ENCODE measurements at places on chromosomes 12 and 14.

DNA sequence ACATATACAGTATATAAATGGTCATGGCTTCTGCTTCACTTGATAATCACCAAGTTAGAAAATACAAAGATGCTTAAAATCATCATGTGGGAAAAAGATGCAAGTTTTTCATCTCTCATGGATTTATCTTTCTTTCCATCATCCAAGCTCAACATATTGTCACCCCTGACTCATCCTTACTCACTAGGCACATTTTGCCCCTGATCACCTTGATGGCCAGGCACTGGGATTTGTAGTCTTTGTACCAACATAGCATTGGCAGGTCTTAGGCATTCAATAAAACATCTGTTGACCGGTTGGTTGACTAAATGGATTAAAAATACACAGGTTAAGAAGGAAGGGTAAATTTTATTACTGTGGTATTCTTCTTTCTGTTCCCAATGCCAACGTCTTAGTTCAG lies 28.1 kb downstream of the KLHDC2 start:
- DNase-seq: no peak

- DNase-seq: no peak
Measured at GRCh38 chr12:53051058-53051880, 1.4 kb downstream of the TNS2 start.

- DNase-seq: no peak
Measured at GRCh38 chr14:65352964-65353530, 59.5 kb upstream of the FUT8 start.

- no peak for DNase-seq
Measured at GRCh38 chr14:39812532-39813320, 380.5 kb upstream of the FBXO33 start.

GRCh38 chr12:108310489-108310888 lies 28.6 kb downstream of the CMKLR1 start:
- no peak for DNase-seq

DNA sequence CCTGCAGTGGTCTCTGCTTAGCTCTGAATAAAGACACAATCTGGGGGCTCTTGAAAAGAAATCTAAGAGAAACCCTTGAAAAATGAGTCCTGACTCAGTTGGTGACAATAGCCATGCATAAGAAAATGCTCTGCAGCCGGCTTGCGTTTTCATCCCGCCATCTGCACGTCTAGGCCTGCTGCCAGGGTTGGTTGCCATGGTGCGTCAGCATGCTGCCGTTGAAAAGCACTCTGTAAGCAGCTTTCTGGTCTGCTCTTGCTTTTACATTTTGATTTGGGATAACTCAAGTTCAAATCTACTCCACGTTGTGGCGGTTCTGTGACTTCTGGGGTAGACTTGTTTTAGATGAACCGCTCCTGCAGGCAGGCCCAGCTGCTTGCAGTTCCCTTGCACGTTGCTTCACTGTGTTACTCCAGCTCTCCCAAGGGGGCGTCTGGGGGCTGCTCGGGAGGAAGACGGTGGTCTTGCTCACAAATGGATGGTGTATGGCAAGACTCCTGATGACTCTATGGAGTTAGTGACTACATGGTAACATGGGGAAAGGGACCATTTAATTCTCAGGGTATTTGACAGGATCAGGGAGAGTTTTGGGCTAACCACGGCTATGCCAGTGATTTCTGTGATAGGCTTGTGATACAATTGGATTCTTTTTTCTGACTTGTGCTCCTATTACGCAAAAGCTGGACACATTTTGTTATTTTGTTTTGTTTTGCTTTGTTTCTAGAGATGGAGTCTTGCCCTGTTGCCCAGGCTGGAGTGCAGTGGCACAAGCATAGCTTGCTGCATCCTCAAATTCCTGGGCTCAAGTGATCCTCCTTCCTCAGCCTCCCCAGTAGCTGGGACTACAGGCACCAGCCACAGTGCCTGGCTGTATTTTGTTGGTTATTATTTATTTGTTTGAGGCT lies 15.8 kb downstream of the WNT5B start:
- DNase-seq: no peak

DNA sequence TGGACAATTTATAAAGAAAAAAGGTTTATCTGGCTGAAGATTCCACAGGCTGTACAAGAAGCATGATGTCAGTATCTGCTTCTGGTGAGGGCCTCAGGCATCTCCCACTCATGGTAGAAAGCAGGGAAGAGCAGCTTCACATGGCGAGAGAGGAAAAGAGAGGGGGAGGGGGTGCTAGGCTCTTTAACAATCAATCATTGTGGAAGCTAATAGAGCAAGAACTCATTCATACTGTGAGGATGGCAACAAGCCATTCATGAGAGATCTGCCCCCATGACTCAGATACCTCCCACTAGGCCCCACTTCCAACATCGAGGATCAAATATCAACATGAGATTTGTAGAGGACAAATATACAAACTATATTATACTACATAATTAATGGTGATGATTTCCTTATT lies 361.9 kb upstream of the FAR2 start:
- DNase-seq: no peak

DNA sequence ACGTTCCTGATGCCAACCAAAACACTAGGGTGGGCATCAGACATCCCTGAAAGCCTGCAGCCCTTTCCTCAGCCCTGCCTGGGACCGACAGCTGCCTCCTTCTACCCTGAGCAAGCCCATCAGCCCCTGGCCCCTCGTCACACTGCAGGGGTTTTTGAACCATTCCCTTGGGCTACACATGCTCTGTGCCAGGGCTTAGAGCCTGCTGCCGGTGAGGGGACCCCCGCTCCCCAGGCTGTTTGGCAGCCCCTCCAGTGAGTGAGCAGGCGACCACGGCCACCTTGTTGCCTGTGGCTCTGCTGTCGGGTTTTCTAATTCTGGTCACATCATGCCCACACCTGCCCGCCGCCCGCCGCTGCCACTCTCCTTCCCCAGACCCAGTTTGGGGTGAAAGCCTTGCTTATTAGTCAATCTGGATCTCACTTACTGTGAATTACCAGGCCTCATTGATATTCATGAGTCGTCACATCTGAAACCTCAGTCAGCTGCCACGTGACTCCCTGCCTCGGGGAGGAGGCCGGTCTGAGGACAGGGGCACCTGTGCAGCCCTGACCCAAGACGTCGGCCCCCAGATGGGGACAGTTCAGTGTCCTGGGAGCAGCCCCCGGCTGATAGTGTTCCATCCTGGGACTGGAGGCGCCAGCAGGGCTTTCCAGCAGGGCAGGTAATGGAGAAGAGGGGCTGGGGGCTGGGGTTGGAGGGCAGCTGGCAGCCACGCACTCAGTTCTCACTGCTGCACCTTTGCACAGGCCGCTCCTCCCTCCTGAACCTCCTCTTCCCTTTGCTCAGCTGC lies 163.0 kb downstream of the RBM19 start:
- no peak for DNase-seq

DNA sequence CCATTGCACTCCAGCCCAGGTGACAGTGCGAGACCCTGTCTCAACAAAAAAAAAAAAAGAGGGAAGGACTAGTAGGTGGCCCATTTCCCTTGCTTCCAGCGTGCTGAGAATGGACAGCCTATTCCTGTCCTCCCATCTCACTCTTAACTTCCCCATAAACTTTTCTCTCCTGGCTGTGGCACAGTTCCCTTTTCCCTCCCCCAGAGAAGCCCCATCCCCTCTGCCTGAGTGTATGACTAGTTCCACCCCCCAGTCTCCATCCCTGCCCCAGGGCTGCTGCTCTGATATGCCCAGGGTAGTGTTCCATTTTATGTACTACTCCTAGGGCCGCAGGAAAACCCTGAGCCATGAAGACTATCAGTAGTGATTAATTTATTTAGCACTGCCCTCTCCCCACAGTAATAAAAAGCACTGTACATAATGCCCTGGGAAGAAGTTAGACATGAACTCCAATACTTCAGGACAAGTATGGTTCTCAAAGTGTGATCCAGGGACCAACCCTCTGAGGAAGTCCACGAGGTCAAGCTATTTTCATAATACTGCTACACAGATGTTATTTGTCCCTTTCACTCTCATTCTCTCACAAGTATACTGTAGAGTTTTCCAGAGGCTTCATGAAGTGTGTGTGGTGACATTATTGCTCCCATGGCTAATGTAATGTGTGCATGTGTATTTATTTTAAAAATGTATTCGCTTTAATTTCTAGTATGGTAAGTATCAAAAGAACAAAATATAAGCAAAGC lies 11.5 kb upstream of the CHD4 start:
- no peak for DNase-seq

- DNase-seq: peak; percentile 48
Measured at GRCh38 chr14:50762001-50762930, 68.7 kb downstream of the NIN start.

DNA sequence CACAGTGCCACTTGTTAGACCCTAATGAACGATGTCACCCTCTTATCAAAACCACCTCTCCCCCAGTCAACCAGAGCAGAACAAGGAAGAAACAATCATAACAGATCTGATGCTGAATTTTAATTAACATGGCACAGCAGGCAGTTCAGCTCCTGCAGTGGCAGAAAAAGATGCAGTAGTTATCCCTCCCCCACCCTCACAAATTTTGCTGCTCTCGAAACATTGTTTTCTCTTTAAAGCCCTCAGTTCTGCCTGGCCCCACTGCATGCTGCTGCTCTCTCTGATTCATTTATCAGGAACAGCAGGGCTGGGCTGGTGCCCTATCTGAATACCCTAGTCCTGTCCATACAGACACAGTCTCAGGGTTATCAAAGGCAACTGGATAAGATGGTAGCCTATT lies 12.2 kb downstream of the CCDC175 start:
- DNase-seq: no peak

DNA sequence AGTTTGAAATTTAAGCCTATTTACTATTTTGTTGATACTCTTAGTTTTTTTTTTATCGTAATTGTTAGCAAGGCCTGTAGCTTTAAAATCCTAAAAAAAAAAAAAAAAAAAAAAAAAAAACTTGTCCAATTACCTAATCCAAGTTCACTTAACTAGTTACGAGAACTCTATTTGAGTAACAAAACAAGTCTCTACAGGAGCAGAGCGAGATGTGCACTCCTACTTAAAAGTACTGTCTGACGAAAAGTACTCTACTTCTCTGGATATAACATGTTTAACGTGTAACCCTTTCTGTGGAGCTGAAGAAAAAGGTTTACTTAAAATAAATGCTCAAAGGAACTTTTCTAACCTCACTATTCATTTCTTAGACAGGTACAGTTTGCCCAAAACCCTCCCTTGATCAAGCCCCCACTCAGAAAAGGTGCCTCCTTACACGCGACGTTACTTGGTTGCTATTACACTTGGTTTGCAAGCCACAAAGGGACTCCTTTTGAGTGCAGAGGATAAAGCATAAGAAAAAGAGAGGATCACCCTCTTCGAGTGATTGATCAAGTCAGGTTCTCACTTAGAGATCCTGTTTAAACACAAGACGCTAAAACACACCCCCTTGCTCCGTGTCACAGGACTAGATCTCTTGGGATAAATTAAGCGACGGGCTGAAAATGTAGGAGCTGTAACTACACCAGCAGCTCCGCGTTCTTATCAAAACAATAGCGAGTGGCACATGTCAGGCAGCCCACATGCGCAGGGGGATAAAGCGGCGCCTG lies 2.2 kb downstream of the BAZ1A start:
- DNase-seq: no peak

Measured in stimulated activated CD4-positive, alpha-beta T cell treated with anti-CD3 and anti-CD28 coated beads, TNF-alpha, amount 100 ng/mL, for 48 hours (primary cell).